ENCODE measurements at places on chromosomes 3 and 15.

GRCh38 chr15:90087454-90088154 lies 14.7 kb downstream of the IDH2 start:
- DNase-seq: no peak

DNA sequence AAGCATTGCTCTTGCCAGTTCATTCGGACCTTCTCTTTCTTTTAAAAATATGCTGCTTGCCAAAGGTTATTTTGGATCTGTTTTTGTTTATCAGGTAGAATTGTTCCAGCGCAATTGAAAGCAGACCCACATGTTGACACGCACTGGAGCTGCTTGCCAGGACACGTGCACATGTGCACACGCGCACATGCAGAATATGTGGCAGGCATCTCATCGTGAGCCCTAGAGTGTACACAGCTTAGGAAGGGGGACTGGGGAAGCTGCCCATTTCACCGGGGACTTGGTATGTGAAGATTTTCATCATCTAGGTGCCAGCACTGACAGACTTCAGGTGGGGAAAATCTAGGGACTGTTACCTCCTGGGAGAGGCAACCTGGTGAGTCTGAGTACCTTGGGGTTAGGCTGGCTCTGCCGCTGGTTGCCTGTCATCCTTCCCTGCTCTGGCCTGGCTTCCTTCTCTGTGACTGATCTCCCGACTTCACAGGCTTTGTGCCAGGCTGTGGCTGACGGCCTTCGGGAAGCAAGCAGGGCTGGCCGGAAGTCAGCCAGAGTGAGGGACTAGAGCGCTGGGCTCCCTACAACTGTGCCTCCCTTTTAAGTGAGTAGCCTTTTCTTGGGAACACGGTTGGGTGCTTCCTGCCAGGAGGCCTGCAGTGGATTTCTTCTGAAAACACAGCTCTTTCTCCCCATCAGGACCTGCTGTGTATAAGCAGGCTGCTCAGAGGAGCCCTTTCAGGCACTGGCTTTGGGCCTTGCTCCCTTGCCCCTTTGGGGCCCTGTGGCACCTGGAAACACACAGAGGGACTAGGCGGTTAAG lies 129.3 kb downstream of the EEFSEC start:
- no peak for DNase-seq

DNA sequence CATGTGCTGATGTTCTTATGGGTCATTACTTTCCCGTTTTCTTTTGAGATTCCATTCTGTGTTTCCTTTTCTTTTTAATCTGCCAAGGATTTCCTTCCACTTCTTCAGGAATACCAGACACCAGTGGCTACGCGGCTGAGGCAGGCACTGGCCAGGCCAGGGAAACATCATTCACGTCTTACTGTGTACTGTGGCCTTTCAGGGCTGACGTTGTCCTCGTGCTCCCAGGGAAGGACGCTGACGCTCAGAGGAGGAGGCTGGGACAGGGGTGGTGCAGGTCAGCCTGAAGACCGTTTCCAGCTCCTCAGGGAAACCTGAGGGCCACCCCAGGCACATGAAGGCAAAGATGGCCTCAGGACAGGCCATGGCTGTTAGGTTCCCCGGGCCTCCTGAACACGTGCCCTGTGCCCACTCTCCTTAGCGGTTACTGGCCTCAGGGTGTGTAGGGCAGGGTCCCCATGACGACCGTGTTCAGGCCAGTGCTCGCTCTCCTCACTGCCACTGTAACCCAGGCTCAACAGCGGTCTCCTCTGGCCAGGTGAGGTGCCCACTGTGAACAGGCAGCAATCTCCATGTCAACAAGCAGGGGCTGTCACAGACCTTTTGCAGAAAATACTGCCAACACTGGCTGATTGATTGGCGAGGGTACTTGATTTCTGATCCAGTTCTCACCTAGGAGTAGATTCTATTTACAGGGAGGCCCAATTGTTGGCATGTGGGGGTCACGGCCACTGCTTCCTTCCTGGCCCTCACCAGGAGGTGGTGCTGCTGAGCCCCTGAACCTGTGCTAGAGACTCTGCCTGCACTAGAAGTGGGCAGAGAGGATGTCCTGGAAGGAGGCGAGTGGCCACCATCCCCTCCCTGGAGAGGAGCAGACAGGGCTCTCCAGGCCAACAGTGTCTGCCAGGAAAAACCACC lies 169.5 kb downstream of the ATP10A start:
- peak; percentile 1 for DNase-seq

DNA sequence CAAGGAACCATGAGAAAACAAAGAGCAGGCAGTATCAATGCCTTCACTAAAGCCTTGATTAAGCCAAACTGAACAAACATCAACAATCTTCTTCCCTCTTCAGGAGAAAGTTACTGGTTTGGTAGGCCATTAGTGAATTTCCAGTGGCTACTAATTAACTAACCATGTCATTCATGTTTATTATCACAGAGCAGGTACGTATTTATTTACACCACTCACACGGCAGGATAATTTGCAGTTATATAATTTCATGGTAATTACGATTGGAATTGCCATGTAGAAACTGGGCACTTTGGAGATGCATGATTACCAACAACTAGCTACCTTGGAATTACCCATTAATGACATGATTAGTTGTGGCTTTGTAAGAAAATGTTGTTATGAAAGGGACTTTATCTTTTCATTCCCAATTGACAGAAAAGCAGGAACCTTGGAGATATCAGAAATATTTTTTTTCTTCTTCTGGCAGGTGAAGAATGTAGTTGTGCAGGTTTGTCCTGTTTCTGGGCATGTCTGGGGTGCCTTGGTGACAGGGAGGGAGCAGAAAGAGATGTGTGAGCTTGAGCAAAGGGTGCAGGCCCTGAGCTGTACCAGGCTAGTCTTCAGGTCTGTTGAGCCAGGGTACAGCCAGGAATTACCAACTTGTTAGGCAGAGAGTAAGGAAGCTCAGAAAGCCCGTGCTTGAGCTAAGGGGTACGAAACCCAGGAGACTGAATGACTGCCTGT lies 310.7 kb downstream of the RORA start:
- DNase-seq: peak; percentile 43

DNA sequence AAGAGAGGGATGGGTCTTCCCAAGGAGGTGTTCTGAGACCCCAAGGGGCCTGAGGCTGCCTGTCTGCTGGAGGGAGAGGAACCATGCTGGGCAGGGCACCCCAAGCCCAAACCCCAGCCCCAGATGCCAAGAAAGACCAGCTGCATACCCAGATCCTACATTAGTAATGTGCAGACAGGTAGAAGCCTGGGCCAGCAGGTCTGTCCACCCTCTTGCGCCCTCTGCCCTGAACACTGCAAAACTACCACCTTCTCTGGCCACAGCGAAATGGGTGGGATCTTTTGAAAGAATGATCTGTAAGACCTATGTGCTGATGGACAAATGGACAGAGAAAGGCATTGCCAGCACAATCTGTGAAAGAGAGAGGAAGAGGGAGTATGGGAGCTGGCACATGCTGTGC lies 283.2 kb downstream of the EPHB1 start:
- no peak for DNase-seq

DNA sequence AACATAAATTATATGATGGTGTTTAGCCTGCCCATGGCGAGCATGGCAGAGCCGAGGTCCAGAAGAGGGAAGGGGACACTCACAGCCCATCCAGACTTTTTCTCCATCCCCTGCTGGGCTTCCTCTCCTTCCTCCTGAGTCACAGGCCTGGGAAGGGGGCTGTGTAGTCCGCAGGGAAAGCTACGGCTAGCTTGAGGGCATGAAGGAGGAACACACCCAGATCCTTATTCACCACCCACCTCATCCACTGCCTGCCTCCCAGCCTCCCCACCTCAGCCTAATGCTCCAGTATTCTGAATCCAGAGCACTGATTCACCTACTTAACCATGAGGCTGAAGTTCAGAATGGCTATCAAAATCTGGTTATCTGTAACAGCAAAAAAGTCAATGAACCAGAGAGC lies 97.8 kb downstream of the OXNAD1 start:
- no peak for DNase-seq

GRCh38 chr3:64440498-64440897 lies 215.2 kb upstream of the PRICKLE2 start:
- peak; percentile 67 for DNase-seq

DNA sequence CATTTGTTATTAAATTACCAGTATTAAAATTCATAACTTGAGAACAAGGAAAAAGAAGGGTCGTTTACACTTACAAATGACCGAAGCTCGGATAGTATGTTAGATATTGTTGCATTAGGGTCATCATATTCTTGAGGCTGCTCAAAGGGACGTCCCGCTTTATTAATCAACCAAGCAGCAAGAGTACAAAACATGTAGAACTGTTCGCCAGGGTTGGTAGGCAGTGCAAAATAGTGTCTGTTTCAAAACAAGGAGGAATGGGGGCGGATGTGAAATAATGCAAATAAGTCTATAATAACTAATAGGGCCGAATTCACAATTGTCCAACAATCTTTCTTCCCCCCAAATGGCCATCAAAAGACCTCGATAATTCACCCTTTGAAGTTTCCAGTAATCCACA lies 2.9 kb downstream of the IFT57 start:
- peak; percentile 32 for DNase-seq

DNA sequence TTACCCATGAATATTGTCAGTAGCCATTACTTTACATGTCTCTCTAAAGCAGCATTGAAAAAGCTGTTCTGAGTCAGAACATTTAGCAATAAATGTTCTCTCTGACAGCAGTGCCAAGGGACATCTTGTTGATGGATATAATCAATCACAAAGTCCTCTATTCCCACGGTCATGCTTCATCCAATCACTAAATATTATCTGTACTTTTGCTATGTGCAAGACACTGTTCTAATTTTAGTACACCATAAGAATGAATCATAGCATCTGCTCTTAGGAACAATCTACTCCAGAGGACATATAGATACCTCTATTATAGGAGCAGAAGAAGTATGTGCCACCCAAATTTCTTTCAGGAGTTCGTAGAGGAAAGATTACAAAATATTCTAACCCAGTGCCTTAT lies 142.5 kb upstream of the MBNL1 start:
- no peak for DNase-seq

DNA sequence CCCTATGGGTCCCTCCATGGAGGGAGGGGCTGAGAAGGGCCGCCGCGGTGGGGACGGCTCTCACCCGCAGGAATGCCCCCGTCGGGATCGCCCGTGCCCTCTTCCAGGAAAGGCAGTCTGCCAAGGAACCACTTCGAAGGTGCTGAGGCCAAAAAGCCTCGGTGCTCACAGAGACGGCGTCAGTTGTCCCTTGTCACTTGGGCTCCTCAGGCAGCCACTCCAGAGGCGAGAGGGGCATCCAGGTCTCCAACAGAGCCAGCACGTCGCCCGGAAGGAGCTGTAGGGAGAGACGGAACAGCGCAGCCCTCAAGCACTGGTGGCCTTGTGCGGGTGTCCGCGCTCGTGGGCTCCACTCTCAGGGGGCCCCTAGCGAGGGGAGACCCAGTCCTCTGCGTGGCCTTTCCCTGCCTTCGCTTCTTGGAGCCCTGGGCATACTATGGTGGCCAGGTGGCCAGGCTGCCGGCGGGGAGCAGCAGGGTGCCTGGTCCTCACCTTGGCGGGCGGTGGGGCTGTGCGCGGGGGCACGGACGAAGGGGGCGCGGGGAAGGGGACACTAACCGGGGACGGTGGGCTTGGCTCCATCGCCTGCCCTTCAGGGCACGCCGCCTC lies 994 bp downstream of the MESP1 start:
- peak; percentile 35 for DNase-seq
